ENCODE measurements at places on chromosomes 12 and 14.

GRCh38 chr12:93784339-93785086 lies 107.3 kb downstream of the CRADD start:
- DNase-seq: peak; percentile 31

DNA sequence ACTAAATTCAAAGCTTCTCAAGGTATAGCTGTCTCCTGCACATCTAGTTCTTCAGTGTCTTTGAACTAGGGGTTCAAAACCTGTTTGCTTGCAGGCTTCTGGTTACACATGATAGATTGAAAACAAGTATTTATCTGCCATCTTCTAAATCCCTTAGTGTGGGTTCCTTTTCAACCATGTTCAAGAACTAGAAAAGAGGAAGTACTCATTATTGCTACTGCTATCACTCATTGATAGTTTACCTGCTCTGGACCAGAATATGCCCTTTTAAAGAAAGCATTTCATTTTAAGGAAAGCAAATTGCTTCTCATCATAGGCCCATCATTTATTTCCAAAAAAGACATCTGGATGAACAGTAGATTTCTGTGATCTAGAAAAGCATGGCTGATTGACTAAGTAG lies 37.1 kb upstream of the VSX2 start:
- no peak for DNase-seq

DNA sequence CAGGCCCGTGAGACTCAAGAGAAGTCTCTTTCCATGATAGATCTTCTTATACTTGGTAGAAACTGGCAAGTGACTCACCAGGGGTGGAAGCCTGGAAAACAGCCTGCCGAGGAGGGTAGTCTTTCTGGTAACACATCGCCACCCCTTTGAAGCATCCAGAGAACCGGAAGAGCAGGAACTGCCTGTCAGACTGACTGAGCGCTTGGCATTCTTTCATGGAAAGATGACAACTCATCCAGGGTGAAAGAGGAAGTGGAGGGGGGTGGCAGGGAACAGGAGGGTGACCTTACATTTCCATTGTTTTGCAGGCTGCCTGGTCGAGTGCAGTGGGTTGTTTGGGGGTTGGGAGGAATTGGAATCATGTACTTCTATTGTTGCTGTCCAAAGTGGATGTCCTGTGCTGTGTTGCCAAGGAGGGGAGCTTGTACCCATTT lies 34.5 kb downstream of the PRKCH start:
- peak; percentile 46 for DNase-seq

- no peak for DNase-seq
These were observed 298.1 kb downstream of the MED13L start for GRCh38 chr12:115979351-115979750.

- DNase-seq: peak; percentile 85
These were observed 1.3 kb downstream of the GPR65 start for GRCh38 chr14:88005978-88006851.

DNA sequence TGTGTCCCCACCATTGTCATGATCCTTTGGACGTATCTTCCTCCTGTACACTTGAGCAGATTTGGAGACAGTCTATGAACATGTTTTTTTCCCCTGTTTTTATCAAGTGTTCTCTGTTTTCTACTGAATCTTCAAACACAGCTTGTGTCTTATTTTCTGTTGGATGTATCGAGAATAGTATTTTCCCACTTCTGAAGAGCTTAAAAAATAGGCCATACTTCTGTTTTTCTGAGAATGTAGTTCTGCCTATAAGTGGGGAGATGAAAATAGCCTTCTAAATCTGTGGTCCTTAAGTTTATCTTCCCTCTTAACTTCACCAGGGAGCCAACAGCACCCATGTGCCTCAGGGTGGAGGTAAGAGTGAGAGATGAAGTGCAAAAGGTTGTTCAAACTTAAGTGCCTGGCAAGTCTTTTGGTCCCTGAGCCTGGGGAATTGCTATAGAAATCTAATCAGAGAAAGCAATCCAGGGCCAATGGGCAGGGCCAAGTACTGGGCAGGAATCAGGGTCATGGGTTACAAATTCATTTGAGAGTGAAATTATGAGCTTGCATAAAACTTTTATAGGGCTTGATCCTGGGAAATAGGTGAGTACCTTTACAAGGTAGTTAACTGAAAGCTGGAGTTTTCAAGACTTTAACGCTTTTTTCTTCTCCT lies 58.9 kb downstream of the ARF6 start:
- no peak for DNase-seq

- DNase-seq: no peak
These were observed 59.8 kb downstream of the KITLG start for GRCh38 chr12:88520436-88520820.

- no peak for DNase-seq
These were observed 41.9 kb downstream of the SPTLC2 start for GRCh38 chr14:77574446-77575115.

- DNase-seq: no peak
These were observed 197.4 kb downstream of the DUSP6 start for GRCh38 chr12:89154743-89155499.

DNA sequence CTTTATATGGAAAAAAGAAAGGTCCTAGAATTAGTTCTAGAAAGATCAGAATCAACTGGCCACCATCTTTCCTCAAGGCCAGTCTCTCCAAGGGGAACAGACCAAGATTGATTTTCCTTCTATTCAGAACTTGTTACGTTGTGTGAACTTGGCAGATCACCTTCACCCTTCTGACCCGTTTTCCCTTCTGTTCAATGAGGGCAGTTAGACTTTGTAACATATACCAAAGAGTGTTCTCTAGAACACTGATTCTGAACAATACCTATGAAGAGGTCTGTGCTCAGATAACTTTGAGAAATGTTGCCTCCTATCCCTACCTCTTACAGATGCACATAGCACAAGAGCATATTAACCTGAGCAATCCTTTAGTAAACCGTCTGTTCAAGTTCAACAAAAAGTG lies 10.6 kb upstream of the PCK2 start:
- no peak for DNase-seq

GRCh38 chr14:90058876-90059458 lies 2.8 kb upstream of the KCNK13 start:
- no peak for DNase-seq

DNA sequence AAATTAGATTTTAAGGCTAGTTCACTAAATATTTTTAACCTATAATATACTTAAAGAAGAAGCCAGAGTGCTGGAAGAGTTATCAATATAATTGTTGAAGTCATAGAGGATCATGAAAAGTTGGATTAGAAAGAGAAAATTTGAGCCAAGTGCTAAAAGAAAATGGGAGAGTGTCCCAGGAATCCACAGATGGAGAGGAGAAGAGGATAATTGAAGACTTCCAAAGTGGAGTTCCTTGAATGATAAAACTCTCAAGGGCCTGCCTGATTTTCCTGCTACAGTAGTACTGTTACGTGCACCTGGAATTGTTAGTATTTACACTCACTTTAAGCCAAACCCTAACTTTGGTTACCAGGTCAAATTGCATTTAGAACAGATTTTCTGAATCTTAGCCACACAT lies 113.2 kb downstream of the MSRB3 start:
- no peak for DNase-seq

GRCh38 chr14:72444701-72445100 lies 449.2 kb downstream of the DPF3 start:
- no peak for DNase-seq

DNA sequence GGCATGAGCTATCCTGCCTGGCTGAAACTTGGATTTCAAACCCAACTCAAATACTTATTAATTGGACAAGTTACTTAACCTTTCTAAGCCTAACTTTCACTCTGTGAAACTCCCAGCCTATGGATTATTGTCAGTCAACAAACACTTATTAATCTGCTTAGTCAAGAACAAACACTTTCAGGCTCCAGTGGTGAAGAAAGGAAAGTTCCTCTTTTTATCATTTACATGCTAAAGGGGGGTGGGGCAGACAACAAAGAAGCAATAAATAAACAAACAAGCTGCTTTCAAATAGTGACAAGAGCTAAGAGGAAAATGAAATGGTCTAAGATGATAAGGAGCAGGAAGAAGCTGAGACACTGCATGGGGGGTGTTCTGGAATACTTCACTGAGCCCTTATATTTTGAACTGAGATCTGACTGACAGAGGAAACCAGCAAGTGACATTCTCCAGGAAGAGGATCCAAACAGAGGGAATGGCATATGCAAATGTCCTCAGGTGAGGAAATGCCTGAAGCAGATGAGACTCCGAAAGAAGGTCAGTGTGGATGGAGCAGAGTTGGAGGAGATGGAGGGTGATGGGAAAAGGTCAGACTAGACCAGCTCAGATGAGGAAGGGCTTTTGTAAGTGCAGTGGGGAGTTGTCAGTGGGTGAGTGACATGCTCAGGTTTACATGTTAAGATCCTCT lies 259.6 kb downstream of the ITPR2 start:
- DNase-seq: no peak

- DNase-seq: no peak
These were observed 12.6 kb downstream of the ACTR6 start for GRCh38 chr12:100213016-100213891.

GRCh38 chr12:121217761-121218160 lies 7.8 kb downstream of the P2RX4 start:
- no peak for DNase-seq

All from CD4-positive, alpha-beta T cell treated with Interleukin-10 for 1 hour (primary cell).